ENCODE measurements at places on chromosomes 2 and 18. TPM values are rescaled to one million over a fixed set of nuclear protein-coding genes. Genes with fewer than 3 reads are reported as not detected.

NEU2 gene
- total RNA-seq, result not detected

SLC39A6 gene
- 15.6 TPM for total RNA-seq

TACR1 gene
- total RNA-seq, result not detected

PSTPIP2 gene
- 1.3 TPM for total RNA-seq

IL36G gene
- not detected for total RNA-seq

L3MBTL4 gene
- 0.70 TPM for total RNA-seq

FAP gene
- 10.4 TPM for total RNA-seq

FASTKD1 gene
- 65.2 TPM for total RNA-seq

SERPINB4 gene
- total RNA-seq, result not detected

SLC30A3 gene
- total RNA-seq, result 10.2 TPM

MERTK gene
- 5.8 TPM for total RNA-seq

PSMD1 gene
- total RNA-seq, result 87.0 TPM

KRCC1 gene
- 25.2 TPM for total RNA-seq

GRCh38 chr18:8029061-8029460 is 461.9 kb downstream of the PTPRM start:
- DNase-seq, result no peak

DNA sequence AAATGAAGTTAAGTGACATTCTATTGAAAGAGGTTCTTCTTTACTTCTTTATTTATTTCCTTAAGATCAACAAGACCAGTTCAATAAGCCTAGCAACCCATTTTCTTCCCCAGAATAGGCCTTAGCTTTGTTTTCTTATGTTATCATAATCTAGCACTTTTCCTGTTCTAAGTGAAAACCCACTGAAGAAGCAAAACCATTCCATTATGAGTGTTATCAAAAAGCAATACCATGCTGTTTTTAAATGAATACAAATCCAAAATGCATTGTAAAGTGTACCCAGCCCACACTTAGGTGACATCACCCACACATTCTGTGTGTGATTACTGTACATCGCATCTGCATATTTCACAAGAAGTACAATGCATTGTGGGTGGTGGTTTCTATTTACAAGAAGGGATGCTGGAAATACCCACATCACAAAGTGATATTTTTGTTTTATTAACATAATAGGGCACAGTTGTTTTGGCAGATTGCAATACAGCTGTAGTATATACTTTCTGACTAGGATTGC is 679.5 kb downstream of the KCNJ3 start:
- DNase-seq, result no peak

DNA sequence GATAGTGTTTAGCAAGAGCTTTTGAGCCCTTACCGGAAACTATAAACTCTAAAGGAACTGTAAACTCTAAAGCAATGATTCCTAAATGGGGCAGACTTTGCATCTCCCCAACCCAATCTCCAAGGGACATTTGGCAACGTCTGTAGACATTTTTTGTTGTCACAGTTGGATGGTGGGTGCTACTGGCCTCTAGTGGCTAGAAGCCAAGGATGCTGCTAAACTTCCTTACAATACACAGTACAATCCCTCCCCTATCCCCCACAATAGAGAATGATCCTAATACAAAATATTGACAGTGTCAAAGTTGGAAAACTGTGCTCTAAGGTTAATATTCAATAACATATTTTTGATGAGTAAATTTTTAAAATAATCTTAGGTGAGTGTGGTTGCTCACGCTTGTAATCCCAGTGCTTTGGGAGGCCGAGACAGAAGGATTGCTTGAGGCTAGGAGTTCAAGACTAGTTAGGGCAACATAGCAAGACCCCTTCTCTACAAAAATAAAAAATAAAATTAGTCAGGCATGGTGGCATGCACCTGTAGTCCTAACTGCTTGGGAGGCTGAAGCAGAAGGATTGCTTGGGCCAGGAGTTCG is 66.7 kb downstream of the PTPN4 start:
- DNase-seq, result no peak

DNA sequence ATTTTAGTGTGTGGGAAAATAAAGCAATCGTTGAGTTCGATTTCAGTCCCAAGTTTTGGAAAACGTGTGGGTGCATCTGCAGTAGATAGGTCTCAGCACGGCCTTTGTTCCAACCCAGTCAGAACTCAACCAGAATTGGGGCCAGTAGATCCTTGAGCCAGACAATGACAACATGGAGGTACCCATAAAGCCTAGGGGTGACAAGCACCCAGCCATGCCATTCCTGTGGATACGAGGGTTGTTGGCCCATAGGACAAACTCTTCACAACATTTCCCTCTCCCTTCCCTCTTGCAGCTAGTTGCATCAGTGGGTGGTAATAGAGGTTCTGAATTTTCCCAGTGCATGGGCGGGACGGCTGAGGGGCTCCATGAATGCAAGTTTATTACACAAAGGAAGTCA is 60.1 kb downstream of the ST3GAL5 start:
- peak; percentile 41 for DNase-seq

GRCh38 chr2:66578054-66578686 is 143.2 kb downstream of the MEIS1 start:
- DNase-seq, result no peak

- DNase-seq, result no peak
Observed at GRCh38 chr18:23871410-23871809, 143.1 kb upstream of the TTC39C start.

DNA sequence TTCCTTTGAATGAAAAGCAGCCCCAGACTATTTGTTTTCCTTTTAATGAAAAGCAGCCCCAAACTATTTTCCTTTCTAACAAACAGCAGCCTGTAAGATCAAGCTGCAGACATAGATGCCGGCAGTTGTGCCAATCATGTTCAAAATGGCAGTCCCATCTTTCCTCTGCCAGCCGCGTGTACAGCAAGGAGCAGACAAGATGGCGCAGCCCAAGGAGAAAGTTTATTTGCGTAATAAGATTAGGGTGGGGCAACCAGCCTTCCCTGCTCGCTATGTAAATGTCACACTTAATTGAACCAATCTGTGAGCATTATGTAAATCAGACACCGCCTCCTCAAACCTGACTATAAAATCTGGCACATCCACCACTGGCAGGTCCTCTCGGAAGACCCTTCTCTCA is 226.0 kb downstream of the TGIF1 start:
- DNase-seq, result no peak

GRCh38 chr2:224195925-224196571 is 157.0 kb upstream of the SERPINE2 start:
- DNase-seq, result no peak

DNA sequence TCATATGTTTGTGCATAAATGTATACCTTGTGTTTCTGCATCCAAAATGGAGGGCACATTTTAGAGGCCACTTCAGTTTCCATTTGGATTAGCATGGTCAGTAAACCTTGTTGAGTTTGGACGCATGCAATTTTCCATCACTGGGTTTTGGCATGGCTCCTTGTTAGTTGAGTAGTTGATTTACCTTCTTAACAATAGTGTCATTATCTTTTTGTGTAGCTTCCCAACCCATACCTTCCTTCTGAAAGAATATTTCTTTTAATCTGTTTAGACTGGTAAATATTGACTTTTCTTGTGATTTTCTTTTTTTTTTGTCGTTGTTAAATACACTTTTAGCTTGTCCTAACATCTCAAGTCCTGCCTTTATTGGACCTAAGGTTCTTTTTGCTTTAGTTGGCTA is 15.5 kb downstream of the RPIA start:
- DNase-seq, result no peak

GRCh38 chr2:195601361-195601760 is 55.7 kb upstream of the SLC39A10 start:
- DNase-seq, result no peak

- DNase-seq, result no peak
Observed at GRCh38 chr18:79321625-79322405, 73.9 kb upstream of the NFATC1 start.

DNA sequence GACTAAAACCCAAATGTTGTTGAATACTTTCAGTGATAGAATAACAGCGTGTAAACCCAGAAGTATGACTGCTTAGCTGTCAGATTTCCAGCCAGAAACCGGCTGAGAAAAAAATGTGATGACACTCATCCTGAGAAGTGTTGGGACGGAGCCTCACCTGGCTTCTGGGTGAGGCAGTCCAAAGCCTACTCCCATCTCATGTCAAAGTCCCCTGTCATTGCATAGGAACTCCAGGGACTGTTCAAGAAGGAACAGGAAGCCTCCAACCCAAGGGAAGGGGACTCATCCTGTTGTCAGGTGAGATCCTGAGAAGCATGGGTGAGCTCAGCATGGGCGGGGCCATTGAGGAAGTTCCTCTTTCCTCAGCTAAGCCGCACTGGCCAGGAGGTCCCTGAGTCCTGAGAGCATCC is 11.3 kb upstream of the CHRNA1 start:
- DNase-seq, result no peak

- no peak for DNase-seq
Observed at GRCh38 chr2:101549371-101549770, 74.5 kb upstream of the RFX8 start.

DNA sequence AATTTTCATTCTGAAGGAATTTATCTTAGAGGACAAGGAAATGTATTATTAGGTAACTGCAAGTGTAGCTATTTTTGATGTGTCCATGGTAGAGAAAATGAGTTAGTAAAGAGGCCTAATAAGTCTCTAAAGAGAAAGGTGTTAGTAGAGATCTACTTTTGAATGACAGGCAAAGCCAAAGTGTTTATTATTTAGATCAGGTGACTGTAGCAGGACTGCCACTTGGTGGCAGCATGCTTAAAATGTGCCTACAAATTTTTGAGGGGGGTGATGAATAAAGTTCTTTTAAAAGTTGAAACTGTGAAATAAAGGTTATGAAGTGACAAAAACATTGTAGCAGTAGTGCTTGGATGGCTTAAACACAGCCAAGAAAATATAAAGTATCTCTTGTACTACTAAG is 421.5 kb upstream of the MEIS1 start:
- no peak for DNase-seq

DNA sequence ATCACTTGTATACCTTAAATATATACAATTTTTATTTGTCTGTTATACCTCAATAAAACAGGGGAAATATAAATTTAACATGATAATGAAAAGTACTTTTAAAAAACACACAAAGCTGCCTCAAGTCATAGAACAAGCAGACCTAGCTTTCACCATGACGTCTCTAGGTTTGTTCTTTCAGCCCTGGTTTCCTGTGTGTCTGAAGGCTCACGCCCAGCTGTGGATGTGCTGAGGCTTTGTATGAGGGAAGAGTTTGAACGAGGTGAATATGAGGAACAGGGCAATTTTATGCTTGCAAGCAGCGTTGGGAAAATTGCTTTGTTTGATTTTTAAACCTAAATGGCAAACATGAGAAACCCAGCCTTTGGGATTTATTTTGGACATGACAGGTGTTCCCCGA is 15.3 kb downstream of the SH3RF3 start:
- DNase-seq, result no peak

DNA sequence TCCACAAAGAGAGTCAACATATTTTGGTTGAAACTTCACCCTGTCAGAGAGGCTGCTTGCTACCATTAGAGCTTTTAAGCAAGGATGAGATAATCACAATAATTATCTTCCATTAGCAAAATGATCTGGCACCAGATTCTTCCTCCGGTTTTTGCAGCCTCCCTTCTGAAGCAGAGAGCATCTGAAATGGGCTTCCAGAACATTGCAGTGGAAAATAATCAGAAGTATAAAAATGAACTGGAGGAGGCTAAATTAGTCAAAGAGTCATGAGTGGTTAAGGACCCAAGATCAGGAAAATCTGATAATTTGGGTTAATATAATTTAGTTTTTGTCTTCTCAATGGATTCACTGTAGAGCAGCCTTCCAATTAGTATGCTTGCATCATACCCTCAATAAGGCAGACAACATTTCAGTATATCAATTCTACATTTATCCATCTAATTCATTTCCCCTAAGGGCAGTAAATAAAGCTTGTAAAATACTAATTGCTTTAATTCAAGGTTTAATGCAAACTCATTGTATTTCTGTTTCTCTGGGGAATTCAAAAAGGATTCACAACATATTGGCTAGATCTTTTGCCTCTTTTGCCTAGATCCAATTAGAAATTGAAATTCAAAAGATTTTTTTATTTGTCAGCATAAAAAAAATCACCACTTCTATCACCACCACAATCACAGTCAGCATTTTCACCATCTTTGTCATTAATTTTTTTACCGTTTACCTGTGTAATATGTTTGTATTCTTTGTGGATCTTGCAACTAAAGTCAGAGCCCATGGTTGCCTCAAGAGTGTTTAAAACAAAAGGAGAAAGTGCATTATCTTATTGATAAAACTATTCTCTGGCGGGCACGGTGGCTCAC is 537.2 kb upstream of the DCC start:
- DNase-seq, result no peak

- DNase-seq, result no peak
Observed at GRCh38 chr2:159185401-159186130, 100.9 kb downstream of the WDSUB1 start.

- no peak for DNase-seq
Observed at GRCh38 chr18:47772374-47773248, 157.8 kb downstream of the SMAD2 start.

GRCh38 chr2:204643326-204643725 is 98.1 kb downstream of the PARD3B start:
- DNase-seq, result no peak

- DNase-seq, result no peak
Observed at GRCh38 chr18:42509750-42510415, 554.8 kb downstream of the PIK3C3 start.

DNA sequence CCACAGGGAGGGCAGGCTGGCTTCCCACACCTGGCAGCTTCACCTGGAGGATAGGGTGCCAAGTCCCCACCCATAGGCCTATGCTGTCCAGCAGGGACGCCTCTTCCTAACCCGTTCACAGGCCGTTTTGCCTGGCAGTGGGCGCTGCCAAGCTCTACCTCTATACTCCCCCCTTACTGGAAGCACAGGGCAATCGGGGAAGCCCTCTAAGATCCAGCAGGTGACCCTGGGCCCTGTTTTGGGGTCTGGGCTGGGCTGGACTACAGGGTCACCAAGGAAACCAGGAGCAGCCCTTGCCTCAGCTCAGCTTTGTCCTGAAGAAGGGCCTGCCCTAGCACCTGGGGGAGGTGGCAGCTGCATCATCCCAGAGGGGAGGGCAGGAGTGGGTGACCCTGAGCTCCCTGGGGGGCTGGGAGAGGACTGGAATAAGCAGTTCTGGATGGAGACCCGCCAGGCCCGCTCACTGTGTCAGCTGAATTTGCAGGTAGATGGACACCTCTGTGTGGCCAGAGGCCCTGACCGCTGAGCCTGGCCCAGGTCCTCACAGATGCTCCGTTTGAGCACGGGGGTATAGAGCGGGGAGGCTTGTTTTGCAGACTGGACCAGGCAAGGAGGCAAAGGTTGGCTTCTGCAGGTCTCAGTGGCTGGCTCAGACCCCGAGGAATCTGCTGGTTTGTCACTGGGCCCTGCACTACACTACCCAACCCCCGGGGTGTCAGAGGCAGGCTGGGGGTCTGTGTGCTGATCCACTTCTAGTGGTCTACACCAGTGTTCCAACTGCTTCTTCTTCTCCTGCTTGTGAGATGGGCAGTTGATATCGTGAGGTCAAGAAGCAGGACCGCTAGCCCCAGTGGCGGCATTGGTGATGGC is 163.1 kb downstream of the ASB1 start:
- peak; percentile 67 for DNase-seq

- no peak for DNase-seq
Observed at GRCh38 chr2:72745679-72746368, 80.0 kb downstream of the EXOC6B start.

DNA sequence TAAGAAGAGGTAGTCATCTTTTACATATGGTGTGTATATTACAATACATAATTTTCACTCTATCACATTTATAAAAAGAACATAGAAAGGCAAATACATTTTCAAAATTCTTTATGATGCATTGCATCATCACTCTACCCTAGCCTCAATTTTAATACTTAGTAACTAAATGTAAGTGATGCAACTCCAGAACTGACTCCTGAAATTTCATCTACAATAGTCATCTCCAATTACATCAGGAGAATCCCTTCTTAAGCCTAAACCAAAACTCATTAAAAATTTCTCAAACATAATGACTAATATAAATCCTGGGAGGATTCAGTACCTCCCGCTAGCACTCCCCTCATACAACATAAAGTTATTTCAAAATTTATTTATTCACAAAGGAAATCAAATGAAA is 15.9 kb downstream of the TMX3 start:
- DNase-seq, result no peak

Data from cardiac septum (tissue), 1 donor.